ENCODE measurements at places on chromosomes 6 and 20.

DNA sequence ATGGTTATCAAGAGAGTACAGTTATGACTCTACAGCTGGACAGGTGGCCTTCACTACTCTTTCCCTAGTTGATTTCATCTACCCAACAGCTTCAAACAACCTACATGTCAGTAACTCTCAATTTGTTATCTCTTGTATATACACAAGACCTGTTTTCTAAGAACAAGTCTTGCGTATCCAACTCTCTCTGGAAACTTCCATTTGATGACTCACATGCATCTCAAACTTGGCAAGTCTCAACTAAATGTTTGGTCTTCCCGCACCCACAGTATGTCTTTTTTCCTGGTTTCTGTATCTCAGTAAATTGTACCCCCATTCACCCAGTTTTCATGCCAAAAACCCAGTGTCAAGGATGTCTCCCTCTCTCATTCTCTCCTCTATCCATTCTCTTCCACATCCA lies 97.7 kb downstream of the BTBD9 start:
- DNase-seq = no peak

DNA sequence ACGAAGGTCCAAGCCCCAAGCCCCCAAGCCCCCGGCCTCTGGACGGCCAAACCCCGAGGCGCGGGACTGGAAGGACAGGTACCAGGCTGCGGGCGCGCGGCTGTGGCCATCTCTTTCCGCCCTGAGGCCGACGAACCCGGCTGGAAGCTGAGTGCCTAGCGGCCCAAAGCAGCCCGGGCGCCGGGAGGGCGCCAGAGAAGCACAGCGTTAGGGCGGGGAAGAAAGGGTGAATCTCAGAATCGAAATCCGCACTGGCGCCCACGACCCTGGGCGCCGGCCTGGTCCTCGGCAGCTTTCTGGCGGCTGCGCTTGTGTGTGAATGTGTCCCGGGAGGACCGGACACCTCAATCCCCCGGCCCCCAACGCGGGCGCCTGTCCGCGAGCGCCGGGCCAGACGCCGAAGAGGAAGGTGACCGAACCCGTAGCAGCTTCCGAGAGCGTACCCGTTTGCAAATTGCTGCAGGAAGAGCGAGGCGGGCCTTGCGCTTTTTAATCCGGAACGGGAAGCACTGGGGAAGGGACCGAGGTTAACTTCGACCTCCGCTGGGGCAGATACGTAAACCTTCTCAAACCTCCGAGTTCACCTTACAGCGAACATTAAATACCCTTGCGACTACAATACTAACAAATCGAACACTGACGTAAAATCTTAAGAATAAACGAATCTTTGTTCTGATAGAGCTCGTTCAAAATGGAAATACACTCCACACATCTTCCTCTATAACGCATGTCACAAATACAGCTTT lies 2.9 kb downstream of the NRN1 start:
- DNase-seq = no peak

GRCh38 chr6:48200869-48201390 lies 89.9 kb upstream of the PTCHD4 start:
- no peak for DNase-seq

DNA sequence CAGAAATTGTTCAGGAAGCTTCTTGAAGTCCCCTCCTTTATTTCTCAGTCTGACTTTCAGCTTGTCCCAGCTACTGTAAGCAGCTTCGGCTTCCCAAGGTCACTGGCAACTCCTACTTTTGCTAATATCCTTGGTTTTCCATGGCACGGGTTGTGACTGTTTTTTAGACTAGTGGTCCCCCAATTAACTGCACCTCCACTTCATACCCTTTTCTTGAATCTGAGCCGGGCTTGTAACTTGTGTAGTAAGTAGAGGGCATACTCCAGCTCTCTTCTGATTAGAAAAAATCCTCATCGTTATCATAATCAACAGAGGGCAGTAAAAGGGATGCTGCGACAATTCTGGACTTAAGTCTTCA lies 162.3 kb upstream of the TNFAIP3 start:
- DNase-seq = no peak

DNA sequence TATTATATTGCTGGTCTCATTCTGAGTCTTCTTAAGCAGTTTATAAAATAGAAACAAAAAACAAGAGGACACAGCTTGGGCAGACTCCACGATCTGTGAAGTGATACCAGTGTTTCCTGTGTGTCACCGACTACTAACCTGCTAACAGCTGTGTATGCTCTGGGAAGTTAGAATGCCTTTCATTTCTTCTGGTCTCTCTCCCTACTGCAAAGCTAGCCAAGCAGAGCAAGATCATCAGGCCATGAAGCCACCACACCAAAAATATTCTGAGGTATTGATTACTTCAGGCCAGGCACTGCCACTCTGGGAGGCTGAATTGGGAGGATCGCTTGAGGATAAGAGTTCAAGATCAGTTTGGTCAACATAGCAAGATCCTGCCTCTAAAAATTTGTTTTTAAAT lies 46.9 kb upstream of the SMIM29 start:
- DNase-seq = no peak

- no peak for DNase-seq
Measured at GRCh38 chr20:63863021-63863797, 1.9 kb upstream of the TPD52L2 start.

- DNase-seq = no peak
Measured at GRCh38 chr6:16670617-16671051, 90.6 kb downstream of the ATXN1 start.

DNA sequence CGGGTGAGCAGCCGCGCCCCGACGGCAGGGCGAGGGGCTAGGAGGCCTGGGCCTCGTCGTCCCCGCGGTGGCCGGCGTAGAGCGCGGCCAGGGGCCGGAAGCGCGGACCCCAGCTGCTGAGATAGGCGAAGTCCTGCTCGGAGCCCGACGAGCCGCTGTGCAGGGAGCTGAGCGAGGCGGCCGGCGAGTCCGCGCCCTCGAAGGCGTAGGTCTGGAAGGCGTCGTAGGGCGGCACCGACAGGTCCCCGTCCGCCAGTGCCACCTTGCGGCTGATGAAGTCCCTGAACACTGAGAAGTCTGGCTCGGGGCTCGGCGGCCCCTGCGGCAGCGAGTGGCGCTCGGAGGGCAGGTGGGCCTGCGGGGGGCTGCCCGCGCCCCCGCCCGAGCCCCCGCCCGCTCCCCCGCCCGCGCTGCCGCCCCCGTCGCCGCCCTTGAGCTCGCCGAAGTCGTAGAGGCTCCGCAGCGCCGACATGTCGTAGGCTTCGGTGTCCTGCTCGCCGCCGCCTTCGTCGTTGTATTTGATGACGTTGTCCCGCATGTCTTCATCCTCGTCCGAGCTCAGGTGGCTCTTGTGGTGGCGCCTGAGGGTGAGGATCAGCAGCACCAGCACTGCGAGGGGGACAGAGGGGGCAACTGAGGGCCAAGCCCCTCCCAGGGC lies 56.5 kb downstream of the CD40 start:
- peak; percentile 6 for DNase-seq

DNA sequence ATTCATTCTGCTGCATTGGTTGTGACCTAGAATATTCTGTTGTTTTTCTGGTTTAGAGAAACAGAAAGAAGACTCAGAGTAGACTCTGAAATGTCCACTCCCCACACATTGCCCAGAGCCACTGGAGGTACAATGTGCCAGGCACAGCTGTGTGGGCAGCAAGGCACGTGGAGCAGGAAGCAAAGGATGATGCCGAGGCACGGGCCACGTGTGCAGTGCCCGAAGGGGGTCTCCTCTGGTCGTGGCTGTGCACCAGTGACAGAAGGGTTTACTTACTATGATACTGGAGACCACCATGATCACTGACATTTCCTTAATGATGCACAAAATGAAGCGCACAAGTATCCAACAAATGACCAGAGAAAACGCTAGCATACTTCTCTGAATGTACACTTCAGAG lies 488.9 kb downstream of the PRKN start:
- no peak for DNase-seq

DNA sequence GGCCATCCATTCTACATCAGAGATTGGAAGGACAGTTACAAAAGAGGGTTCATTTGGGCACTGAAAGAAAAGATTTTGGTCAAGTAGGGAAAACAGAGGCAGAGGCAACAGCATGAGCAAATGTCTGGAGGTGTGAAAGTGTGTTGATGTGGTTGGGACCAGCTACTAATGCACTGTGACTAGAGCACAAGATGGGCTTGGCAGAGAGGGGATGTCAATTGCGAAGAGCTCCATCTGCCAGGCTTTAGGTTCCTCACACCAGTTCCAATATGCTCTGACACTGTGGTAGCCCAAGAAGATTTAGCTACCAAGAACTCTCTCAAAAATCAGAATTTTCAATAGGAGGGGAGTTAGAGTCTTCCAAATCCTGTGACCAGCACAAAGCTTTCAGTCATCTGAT lies 42.1 kb downstream of the TRAF3IP2 start:
- no peak for DNase-seq

DNA sequence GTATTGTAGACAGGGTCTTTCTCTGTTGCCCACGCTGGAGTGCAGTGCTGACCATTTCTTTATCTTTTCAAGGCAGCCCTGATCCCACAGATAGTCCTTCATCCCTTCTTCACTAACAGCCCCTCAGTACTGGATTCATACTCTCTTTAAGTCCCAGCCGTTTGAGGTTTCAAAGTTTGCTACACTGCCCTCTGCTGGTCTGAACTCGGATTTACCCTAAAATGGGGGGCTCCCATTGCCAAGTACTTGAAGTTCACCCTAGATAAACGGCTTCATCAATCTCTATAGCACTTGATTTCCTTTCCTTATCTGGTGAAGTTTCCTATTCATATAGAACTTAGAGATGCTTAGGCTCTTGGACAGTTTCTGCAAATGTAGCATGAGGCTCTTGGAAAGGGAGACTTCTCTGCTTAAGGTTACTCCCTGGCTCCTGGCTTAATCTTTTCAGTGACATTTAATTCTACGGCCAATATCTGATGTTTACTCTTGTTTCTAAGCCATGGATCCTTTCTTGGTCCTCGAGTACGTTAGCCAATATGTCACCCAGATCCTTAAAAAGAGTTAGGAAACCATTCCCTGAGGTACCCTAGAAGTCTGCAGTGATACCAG lies 21.4 kb upstream of the PREP start:
- DNase-seq = no peak

- DNase-seq = no peak
Measured at GRCh38 chr6:35071347-35071994, 69.7 kb downstream of the TCP11 start.

GRCh38 chr6:166950443-166950821 lies 5.9 kb downstream of the RNASET2 start:
- no peak for DNase-seq

GRCh38 chr6:44478591-44479254 lies 91.2 kb downstream of the CDC5L start:
- no peak for DNase-seq

GRCh38 chr6:39199231-39199940 lies 29.9 kb downstream of the KCNK5 start:
- no peak for DNase-seq

DNA sequence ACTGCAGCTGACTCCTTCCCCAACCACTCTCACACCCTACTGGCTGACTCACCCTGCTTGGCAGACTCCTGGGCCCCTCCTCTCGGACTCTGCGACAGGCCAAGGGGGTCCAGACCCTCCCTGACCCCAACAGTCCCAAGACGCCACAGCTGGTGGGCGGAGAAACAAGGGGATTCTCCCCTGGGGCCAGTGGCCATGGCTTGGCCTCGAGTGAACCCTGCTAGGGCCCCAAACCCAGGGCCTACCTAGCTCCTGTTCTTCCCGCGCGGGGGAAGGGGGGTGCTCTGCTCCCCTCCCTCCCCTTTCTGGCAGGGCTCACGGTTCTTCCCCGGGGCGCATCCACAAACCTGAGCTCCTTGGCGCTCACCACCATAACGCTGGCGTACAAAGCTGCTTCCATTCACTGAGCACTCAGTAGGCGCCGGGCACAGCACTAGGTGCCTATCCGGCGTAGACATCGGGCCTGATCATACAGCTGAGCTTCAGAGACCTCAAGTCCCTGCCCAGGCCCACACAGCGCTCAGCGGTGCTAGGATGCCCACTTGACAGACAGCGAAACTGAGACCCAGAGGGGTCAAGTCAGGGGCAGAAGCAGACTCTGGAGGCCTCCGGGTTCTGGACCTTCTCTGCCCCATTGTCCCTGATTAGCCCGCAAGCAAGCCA lies 597 bp downstream of the ADA start:
- DNase-seq = no peak

DNA sequence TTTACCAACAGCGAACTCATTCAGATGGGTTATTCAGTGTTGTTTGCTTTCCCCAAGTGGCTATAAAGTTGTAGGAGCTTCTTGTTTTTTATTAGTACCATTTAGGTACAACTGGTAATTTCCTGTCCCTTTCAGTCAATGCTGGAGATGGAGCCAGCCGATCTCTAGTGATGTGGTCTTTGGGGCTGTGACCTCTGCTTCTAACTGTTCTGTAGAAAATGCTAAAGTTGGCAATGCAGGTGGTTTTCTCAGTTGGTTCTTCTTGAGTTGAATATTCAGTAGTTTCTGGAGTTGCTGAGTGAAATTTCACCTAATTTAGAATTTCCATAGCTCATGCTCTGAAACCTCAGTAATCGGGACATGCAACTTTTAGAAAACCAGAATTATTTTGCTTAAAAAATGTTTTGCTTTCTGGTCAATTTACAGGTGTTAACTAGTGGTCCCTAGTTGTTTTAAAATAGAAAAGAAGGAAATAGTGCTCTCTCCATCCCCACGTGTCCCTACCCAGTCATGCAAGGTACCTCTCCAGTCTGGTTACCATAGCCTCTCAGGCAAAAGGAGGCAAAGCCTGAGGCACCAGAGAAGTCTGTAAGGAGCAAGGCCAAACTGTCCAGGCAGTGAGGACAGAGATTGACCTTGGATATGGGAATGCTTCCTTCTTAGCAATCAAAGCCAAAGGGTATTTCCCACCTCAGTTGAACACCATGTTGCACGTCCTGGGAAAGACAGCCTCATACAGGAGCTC lies 27.3 kb upstream of the GABRR1 start:
- no peak for DNase-seq

DNA sequence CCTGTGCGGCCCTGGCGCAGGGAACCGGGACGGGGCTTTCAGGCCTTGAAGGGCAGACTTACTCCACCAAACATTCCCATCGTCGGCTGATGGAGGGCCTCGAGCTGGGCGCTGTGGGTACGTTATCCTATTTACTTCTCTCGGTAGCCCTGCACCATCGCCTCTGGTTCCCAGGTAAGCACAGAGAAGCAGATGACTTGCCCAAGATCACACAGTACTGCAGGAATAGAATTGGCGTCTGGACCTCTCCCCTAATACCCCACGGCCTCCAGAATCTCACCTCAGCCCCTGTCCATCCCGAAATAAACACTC lies 46.4 kb downstream of the PDYN start:
- DNase-seq = no peak

GRCh38 chr6:37024656-37025337 lies 19.3 kb downstream of the FGD2 start:
- no peak for DNase-seq

- DNase-seq = no peak
Measured at GRCh38 chr6:69706724-69707123, 90.1 kb downstream of the LMBRD1 start.

DNA sequence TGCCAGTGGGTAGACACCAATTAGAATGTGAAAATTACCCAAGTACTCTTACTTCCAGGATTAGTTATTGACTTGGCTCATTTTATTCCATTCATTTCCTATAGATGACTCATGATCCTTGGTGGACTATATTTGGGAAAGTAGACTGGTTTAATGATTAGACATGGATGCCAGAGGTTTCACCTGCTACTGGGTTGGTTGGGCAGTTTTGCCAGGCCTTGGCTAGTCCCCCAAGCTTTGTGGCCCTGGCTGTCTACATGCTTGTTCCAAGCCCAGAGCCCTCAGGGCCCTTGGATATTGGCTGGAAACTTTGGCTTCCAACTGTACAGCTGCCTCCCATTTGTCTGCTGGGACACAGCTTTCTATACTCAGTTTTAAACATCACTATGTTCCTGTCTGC lies 104.1 kb downstream of the ZFP64 start:
- no peak for DNase-seq

GRCh38 chr6:134176264-134176975 lies 124.0 kb upstream of the SLC2A12 start:
- DNase-seq = no peak

- DNase-seq = peak; percentile 10
Measured at GRCh38 chr6:13273202-13273930, 55.0 kb downstream of the TBC1D7 start.

Data from hypothalamus (tissue), 51 donors.